Stimulated activated CD4-positive, alpha-beta T cell treated with anti-CD3 and anti-CD28 coated beads, TNF-alpha, amount 100 ng/mL, for 24 hours (primary cell): ENCODE measurements at places on chromosomes 12 and 14.

DNA sequence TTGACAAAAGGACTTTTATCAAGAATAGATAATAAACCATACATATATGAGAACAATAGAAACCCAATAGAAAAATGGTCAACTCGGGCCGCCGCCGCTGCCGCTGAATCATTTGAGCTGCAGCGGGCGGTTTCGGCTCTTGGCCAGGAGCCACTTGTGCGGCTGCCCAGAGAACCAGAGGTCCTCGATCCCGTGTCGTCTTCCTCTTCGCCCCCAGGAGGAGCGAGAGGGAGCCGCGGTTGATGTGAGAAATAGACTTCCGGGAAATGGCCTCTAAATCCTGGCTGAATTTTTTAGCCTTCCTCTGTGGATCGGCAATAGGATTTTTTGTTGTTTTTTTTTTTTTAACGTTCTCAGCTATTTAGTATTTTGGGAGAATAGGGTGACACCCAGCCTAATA lies 44.8 kb downstream of the CPSF6 start:
- no peak for DNase-seq

GRCh38 chr12:20588042-20588441 lies 107.1 kb upstream of the SLCO1C1 start:
- no peak for DNase-seq

DNA sequence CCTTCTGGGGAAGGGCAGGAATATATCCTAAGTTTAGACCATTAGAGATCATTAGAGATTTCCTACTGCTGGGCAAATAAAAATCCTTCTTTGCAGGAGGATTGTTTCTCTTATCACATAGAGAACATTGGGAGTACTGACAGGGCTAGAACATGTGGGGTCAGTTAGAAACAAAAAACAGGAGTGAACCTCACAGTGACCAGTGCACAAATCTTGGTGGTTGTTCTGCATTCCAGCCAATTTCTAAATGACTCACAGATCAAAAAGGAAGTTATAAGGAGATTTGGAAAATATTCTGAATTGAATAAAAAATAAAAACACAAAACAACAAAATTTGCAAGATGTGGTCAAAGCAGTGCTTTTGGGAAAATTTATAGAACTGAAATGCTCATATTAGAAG lies 118.8 kb downstream of the LLPH start:
- DNase-seq = no peak

- DNase-seq = no peak
Measured at GRCh38 chr14:99575043-99576023, 28.7 kb downstream of the CCDC85C start.

DNA sequence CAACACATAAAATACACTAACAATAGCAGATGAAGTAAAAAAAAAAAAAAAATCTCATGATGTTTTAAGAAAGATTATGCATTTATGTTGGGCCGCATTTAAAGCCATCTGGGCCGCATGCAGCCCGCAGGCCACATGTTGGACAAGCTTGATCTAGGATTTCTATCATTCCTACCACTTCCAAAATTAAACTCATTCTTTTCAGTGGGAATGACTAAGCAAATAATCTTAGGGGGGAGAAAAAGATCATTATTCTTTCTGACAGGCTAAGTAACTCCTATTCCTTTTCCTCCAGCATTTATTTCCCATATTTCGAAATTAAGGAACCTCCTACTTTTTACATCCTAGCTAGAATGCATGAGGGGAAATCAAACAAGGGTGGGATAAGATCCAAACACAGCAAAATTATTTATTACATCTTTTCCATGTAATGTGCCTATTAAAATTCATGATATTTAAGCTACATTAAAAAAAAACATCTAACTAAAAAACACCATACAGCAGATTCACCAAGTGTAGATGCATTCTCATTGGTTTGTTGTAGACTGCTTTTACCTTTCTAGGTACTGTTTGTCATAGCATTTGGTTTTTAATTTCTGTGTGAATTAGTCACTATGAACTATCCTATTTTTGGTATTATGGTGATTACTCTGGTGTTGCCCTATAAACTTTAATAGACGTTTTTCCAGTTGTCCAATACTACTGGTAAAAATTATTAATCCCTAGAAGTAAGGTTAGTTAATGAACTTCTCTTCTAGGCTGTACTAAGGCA lies 76.1 kb downstream of the RASSF8 start:
- no peak for DNase-seq
